ENCODE measurements at places on chromosomes 7 and 10. TPM values are rescaled to one million over a fixed set of nuclear protein-coding genes. Genes with fewer than 3 reads are reported as not detected.

Gene THSD7A
- total RNA-seq: 30.8 TPM

Gene GNAT3
- total RNA-seq: not detected

Gene GARIN1A
- total RNA-seq: 0.79 TPM

Gene CHST15
- 17.8 TPM for total RNA-seq

Gene CRHR2
- 0.16 TPM for total RNA-seq

Gene SPDYE2B
- not detected for total RNA-seq

Gene IL2RA
- 0.37 TPM for total RNA-seq

DNA sequence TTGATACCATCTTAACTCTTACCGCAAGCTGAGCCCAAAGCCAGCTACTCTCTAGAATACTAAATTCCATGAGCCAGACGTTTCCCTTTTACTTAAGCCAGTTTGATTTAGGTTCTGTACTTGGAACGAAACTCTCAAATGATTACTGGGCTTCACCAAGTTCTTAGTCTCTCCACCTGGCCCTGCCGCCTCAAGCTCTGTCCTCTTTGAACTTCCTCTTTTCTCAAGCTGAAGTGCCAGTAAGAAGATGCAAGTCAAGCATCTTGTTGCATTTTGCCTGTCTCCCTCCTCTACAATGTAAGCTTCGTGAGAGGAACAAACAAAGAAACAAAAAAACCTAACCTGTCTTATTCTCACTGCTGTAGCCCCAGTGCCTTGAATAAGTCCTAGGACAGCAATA is 358.2 kb upstream of the NPVF start:
- DNase-seq: no peak

GRCh38 chr7:80999100-80999499 is 80.2 kb upstream of the SEMA3C start:
- no peak for DNase-seq

- no peak for DNase-seq
Observed at GRCh38 chr10:4512671-4513240, 313.3 kb upstream of the AKR1E2 start.

DNA sequence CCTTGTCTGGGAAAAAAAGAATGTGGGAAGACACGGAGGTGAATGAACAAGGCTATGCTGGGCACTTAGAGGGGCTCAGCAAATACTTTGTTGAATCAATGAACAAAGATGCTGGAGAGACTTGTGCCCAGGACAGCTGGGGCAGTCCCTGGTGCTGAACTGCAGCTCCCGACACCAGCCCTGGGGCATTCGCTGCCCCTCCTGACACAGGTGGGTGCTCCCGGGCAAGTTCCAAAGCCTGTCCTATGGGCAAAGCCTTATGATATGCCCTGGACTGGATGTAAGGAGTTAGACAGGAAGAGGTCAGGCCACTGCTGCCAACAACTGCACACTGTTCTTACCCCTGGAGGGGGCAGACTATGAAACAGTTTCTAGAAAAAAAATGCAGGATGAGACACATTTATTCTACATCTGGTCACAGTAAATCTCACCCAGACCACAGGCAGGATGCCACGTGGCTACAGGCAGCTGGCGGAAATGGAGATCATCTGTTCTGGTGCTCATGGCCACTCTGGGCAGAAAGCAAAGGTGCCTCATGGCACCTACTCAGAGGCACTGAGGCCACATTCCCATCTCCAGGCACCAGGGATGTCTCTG is 21.9 kb upstream of the FRAT2 start:
- no peak for DNase-seq

DNA sequence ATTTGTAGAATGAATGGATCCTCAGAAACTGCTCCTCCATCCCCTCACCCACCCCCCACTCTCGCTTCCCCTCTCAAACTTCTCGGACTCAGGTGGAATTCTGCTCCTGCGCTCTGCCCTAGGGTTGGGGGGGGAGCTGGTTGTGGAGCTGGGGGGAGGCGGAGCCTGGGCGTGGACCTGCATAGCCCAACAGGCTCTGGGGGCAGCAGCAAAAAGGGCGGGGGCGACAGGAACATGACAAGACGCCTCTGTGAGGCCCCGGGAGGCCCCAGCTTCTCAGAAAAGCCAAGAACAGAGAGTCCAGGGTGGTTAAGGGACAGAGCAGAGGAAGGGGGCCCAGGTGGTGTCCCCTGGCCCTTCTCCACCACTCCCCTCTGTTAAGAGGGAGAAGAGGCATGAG is 3.5 kb downstream of the TSC22D4 start:
- DNase-seq: no peak

- DNase-seq: no peak
Observed at GRCh38 chr7:101146-102046, 91.0 kb upstream of the FAM20C start.

DNA sequence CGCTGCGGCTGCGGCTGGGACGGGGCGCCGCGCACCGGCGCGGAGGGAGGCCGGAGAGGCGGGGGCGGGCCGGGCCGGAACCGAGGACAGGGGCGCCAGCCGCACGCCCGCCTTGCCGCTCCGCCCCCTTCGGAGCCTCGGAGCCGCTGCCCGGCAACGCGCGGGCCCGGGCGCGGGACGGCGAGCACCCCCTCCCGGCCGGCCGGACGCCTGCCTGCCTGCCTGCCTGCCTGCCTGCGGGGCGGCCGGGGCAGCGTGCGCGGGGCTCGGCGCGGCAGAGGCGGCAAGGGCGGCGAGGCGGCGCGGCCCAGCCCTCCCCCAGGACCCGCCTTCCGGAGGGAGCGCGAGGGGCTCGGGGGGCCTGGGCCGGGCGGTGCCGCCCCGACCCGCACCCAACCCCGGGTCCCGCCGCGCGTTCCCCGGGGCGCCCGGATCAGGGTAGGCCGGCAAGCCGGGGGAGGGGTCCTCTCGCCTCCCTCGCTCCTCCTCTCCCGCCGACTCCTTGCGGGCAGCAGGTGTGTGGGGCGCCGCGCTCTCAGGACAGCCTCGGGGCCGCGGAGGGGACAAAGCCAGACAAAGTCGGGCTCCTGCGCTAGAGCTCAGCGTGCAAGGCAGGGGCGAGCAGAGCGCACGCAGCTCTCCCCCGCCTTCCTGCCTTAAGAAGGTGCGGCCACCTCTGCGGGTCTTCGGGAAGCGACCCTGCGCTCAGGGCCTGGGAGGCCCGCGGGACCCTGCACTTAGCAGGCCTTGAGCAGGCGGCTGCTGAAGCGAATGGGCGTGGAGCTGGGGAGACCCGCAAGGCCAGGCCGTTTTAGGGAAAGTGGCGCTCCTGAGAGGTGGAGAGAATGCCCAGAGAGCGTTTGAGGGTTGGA is at the start of gene KIAA1549:
TSS of gene KIAA1549 (minus strand) at position 58 of the 872 bp plus-strand sequence. CDS start 120 bp downstream, outside the sequence.
- DNase-seq: no peak
